Hair follicular keratinocyte (primary cell): ENCODE measurements at places on chromosomes 5 and 9. TPM values are rescaled to one million over a fixed set of nuclear protein-coding genes. Genes with fewer than 3 reads are reported as not detected.

Gene HTR1A
- not detected in 2 replicates for total RNA-seq

Gene SYK
- total RNA-seq: 1.3 and 3.4 TPM in 2 replicates

Gene AIF1L
- 0.55 and 1.9 TPM in 2 replicates for total RNA-seq

Gene TLX3
- total RNA-seq: 0.23 TPM in 1 of 2 replicates, not detected in the other

Gene TMEM174
- not detected in 2 replicates for total RNA-seq

Gene ROR2
- not detected in 2 replicates for total RNA-seq

Gene AK1
- total RNA-seq: 34.4 and 45.3 TPM in 2 replicates

Gene PCAT7
- total RNA-seq: not detected in 2 replicates

Gene NRARP
- 1.1 and 2.2 TPM in 2 replicates for total RNA-seq

Gene SLC27A4
- total RNA-seq: 32.6 and 38.4 TPM in 2 replicates
